NCI-H510A treated with DMSO at 0.1 percent for 48 hours (cell line): ENCODE measurements at places on chromosomes 2 and 18.
A peak's percentile ranks its signal among the peaks of the same experiment; 100 is the strongest.

GRCh38 chr2:75003773-75004172, 45.3 kb downstream of the POLE4 start:
- DNase-seq = no peak

GRCh38 chr18:6659963-6660725, 69.4 kb upstream of the ARHGAP28 start:
- peak; percentile 84 for DNase-seq

DNA sequence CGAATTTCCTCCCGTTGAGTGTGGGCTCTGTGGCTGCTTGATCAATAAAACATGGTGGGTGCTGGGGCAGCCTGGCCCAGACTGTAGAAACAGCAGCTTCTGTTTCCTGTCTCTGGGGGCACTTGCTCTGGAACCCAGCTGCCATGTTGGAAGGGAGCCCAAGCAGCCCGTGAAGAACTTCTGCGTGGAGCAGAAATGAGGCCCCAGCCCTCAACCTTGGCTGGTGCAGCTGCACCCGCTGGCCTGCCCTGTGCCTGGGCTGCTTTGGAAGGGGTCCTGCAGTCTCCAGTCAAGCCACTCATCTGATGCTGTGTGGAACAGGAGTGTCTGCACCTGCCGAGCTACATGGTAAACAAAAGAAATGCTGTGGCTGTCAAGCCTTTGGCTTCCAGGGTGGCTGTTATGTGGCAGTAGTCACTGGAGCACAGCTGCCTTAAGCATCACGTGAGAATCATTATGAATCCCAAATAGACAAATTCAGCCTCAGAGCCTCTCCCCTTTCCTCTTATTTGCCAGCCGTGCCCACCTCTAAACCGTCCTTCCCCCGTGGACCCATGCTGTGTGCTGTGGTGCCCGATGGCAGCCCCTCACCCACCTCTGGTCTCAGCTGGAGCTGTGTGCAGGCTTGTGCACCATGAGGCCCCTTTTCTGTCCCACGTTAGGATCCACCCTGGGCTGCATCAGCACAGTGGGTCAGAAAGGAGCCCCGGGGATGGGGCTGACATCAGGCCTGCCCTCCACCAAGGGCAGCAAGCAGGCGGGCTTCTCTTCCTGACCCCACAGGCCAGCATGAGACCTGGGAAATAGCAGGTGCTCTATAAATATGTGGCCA, 134.0 kb upstream of the HDAC4 start:
- DNase-seq = no peak

DNA sequence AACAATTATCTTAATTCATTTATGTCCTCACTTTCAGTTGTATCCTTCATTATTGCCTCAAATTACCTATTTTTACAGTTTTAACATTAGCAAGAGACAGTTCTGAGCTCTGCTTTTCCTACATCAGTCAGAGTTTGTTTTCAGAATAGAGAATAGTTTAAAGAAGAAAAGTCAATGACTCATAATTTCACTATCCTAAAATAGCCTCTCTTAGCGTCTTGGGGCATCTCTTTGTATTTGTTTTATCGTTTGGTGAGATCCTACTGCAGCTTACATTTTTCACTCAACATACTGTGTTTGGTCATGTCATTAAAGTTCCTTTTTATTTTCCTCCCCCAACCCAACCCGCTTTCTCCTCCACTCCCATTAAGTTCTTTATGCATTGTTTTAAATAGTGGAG, 3.8 kb downstream of the SEC11C start:
- no peak for DNase-seq

DNA sequence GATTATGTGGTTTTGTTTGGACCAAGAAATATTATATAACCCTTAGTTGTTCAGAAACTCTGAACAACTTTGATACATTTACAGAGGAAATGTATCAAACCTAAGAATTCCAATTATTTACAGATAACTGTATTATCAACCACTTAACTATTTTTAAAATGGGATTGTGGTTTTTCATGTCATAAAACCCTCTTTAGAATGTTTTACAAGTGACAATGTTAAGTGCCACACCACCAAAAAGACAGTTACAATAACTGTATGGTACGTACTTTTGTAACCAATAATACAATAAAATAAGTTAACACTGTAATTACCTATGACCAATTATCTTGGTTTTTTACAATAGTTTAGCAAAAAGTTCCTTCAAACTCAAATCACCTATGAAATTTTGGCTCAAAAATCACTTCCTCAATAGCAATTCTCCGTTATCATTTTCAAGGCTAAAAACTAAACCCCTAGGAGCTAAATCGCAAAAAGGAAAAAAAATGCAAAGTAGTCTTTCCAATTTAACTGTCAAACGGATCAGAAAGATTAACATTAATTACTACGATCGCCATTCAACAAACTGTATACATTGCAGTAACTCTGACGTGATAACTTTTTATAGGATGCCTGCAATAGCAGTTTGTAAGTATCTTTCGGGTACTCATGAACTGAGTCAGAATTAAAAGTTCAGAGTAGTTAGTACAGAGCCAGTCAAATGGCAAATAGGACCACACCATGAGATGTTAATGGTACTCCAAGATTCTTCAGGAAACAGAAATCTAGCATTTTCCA, 1.5 kb downstream of the ROCK1 start:
- no peak for DNase-seq

DNA sequence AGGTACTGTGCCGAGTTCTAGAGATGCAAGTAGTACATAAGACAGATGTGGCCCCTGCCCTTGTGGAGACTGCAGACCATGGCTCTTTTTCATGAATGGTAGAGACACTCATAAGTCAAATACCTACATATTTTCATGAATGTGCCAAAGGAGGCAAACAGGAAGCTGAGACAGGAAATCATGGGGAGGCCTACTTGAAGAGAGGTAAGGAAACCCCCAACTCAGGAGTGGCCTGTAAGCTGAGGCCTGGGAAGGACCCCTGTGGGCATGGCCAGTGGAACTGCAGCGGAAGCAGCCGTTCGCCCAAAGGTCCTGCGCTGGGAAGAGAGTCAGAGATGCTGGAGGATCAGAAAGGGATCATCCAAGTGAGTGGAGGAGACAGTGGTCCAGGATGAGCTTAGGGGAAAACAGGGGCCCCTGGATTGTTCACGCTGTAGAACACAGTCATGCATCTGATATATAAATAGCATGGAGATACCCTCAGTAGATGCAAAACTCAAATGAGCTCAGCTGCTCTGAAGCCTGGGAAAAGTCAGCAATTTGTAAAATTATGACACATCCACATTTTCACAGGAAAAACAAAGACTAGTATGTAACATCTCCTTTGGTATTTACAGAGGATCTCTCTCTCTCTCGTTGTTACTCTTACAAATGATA, 228.9 kb downstream of the NEDD4L start:
- no peak for DNase-seq

GRCh38 chr2:29006980-29007301, 25.8 kb downstream of the TOGARAM2 start:
- DNase-seq = no peak

GRCh38 chr18:3468066-3468705, 18.2 kb downstream of the TGIF1 start:
- DNase-seq = no peak

DNA sequence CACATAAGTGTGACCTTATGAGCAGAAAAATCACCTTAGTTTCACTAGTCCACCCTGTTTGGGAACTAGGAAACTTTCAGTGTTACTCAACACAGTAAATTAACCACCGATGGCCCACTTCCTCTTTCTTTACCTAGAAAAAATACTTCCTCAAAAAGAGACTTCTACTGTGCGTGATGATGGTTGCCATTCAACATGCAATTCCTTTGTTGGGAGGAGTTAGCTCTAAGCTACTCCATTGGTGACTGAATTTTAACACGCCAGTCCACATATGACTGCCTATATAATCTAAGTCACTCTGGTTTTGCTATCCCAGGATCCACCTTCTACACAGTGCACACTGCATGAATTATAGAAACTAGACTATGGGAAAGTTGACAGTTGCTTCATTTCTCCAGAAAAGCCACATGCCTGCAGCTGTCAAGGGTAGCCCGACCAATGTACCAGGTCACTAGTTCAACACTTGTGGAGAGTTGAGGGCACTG, 47.8 kb upstream of the REG3G start:
- DNase-seq = no peak

DNA sequence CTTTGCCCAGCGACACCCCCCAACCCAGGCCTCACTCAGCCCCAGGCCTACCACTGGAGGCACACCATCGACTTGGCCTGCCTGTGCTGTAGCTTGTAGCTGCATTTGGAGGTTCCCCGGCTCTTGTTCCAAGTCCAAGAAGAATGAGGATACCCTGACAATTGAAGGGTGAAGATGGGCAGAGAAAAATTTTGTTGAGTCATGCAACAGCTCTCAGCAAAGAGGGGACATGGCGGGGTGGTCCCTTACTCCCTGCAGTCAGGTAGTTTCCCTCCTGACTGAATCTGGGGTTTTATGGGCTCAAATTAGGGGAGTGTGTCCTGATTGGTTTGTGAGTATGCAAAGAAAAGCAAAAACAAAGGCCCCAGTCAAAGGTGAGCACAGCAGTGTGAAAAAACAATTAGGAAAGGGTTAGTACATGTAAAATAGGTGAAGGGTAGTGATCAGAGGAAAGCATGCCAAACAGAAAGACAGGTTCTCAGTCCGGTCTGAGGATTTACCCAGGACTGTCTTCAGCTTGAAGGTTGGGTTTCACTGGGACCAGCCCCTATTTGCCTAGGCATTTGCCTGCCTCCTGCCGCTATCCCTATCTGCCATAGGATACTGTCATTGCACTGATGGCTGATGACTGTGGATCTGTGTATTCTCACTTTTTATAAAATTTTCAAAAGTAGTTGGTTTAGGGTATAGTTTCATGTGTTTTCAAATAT, 316.4 kb upstream of the RND3 start:
- no peak for DNase-seq

DNA sequence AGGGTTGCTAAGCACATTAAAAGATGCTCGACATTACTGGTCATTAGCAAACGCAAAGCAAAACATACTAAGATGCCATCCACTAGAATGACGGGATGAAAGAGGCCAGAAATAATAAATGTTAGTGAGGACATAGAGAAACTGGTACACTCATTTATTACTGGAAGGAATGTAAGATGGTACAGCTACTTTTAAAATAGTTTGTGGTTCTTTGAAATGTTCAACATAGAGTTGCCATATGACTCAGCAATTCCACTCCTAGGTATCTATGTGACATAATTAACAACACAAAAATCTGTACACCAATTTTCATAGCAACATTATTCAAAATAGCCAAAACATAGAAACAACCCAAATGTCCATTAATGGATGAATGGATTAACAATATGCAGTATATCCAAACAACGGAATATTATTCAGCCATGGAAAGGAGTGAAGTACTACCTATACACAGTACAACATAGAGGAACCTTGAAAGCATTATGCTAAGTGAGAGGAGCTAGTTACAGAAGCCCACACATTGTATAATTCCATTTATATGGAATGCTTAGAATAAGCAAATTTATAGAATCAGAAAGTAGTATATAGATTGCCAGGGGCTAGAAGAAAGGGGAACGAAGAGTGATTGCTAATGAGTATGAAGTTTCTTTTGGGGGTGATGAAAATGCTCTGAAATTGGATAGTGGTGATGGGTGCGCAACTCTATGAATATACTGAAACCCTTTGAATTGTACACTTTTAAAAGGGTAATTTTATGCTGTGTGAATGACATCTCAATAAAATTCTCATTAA, 61.9 kb upstream of the IL1R1 start:
- DNase-seq = no peak

- DNase-seq = no peak
Observed at GRCh38 chr2:132815516-132815915, 145.5 kb upstream of the LYPD1 start.

- no peak for DNase-seq
Observed at GRCh38 chr2:74646834-74647482, 1.2 kb downstream of the M1AP start.

DNA sequence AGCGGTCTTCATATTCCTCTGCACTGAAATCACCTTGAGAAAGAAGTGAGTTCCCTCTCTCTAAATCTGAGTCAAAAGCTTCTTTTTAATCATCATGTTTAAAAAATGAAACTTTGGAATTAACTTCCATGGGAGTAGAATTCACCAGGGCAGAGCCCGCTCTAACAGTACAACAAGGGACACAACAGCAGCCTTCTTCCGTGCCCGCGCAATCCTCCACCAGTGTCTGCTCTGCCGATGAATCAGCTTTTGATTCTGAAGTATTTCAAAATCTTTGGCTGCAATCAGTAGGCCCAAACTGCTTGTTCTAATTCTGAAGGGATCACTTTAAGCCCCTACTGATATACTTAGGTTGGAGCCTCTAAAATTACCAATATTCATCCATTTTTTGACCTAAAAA, 76.9 kb downstream of the USP40 start:
- DNase-seq = no peak

DNA sequence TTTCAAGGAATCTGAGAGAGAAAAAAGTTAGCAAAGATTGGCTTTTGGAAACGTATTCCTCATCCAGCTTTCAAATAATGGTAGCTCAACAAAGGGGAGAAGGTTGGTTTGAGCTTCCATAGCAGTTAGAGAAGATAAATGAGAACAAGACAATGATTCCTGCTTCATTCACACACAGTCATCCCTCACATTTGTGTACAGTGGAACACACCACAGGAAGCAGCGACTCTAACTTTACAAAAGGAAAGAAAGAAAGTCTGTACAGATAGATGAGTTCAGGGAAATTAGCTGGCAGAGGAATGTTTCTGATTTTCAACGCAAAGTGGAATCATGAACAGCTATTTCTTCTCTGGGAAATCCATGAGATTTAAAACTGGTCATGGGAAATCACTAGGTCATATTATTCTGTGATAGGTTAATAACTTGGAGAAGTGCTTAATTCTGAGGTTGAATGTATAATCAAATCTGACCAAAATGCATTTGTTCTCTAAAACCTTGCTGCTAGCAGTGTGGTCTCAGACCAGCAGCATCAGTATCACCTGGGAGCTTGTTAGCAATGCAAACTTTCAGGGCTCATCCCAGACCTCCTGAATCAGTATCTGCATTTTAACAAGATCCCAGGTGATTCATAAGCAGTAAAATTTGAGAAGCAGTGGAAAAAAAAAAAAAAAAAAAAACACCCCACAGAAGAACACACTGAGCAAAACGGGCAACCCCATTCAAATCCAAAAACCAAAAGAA, 112.0 kb downstream of the GRB14 start:
- no peak for DNase-seq

- no peak for DNase-seq
Observed at GRCh38 chr18:58596265-58596681, 32.6 kb downstream of the ALPK2 start.

- DNase-seq = no peak
Observed at GRCh38 chr2:196075196-196075595, 6.6 kb upstream of the DNAH7 start.

- no peak for DNase-seq
Observed at GRCh38 chr2:121247971-121248370, 37.0 kb downstream of the TFCP2L1 start.

GRCh38 chr18:72104851-72105250, 439.3 kb downstream of the CBLN2 start:
- no peak for DNase-seq
